Right ventricle myocardium inferior (tissue), 1 donor: ENCODE measurements at places on chromosomes 7 and 10. TPM values are rescaled to one million over a fixed set of nuclear protein-coding genes. Genes with fewer than 3 reads are reported as not detected.

Gene GATA3
- 1.3 TPM for total RNA-seq

DNA sequence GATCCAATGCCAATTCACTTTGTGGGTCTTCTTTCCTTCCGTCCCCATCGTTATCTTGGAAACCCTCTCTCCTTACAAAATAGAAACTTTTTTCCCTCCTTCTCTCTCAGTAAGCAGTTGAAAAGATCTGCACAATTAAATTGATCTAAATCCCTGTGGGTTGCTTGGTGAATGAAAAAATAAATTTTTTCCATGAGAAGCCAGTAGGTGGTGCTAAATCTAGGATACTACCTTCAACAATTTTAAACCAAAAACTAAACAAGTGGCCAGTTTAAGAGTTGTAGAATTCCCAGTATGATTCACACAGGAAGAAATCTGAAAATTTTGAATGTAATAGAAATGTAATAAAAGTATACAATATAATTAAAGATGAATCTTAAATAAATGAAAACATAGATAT, 990.3 kb upstream of the ZNF722 start:
- no peak for DNase-seq

DNA sequence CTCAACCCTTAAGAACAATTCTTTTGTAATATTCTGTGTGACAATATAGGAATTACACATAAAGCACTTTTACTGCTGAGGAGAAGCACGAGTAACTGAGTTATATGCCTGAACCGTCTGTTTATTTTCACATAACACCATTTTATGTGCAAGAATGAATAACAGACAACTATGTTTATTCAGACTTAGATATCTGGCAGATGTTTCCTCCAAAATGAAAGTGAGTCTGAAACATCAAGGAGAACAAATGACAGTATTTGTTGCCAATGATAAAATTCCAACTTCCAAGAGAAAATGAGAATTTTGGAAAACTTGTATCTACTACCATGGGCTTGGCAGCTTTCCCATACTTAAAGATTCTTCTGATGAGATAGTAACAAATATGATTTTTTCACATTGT, 51.4 kb downstream of the DNMBP start:
- no peak for DNase-seq

Gene CACNB2
- total RNA-seq = 45.6 TPM

Gene ASB4
- total RNA-seq = 7.0 TPM

DNA sequence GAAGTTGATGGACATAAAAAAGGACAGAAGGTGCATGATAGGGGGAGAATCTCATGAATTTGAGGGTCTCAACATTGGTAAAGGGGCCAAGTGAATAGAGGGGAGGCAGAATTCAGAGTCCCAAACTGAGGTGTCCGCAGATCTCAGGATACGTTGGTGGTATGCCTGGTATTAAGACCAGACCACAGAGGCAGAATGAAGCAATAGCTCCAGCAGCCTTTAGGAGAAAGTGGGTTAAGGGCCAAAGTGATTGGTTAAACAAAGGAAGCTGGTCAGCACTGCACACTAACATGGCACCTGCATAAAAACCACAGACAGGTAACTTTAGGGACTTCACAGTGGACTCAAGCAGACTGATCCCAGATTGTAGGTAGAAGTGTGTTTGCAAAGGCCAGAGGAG, 37.5 kb downstream of the MEST start:
- DNase-seq = no peak

- no peak for DNase-seq
These were observed at the start of gene LMOD2 for GRCh38 chr7:123655614-123656013. Gene LMOD2 (plus strand): TSS chr7:123655866. CDS start chr7:123655964, 98 bp downstream.
